Activated CD8-positive, alpha-beta memory T cell treated with anti-CD3 and anti-CD28 coated beads for 1 hour (primary cell): ENCODE measurements at places on chromosomes 12 and 14.

- DNase-seq = no peak
Measured at GRCh38 chr12:45532113-45532512, 197.4 kb upstream of the ARID2 start.

- DNase-seq = no peak
Measured at GRCh38 chr14:54186821-54187763, 209.7 kb upstream of the CDKN3 start.

DNA sequence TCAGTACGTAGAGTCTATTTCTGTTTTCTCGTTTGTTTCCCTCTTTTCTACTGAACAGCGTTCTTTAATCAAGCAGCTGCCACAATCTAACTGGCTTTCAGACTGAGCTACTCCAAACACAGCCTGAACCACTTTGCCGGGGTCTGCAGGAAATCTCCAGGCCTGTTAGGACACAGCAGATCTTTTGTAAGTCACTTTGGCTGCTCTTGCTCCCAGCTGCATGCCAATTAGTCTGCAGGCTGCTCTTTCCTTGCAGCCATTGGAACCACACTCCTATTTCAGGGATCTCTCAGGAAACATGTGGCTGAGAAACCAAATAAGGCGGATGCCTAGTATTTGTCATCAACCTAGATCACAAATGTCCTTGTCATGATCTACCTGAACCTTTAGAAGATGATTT lies 73.6 kb downstream of the TMTC1 start:
- DNase-seq = no peak

- no peak for DNase-seq
Measured at GRCh38 chr14:97457575-97458085, 660.4 kb downstream of the VRK1 start.

GRCh38 chr14:52683985-52684520 lies 11.3 kb downstream of the ERO1A start:
- no peak for DNase-seq

GRCh38 chr12:104372061-104372720 lies 68.7 kb downstream of the EID3 start:
- peak; percentile 6 for DNase-seq

- DNase-seq = no peak
Measured at GRCh38 chr14:49865431-49865859, 12.9 kb upstream of the NEMF start.

DNA sequence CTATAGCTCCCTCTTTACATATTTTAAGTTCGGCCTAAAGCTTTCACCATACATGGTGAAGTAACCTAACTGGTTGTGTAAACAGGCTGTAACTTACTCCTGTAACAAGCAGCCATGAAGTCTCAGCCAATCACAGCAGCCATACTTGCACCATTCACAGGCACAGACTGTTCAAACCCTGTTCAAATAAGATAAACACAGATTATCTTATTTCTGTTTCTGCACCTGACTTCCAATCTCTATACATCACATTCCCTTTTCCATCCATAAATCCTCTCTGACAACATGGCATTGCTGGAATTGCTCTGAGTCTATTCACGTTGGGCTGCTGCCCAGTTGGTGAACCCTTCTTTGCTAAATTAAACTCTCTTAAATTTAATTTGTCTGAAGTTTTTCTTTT lies 34.5 kb upstream of the ARID2 start:
- no peak for DNase-seq

DNA sequence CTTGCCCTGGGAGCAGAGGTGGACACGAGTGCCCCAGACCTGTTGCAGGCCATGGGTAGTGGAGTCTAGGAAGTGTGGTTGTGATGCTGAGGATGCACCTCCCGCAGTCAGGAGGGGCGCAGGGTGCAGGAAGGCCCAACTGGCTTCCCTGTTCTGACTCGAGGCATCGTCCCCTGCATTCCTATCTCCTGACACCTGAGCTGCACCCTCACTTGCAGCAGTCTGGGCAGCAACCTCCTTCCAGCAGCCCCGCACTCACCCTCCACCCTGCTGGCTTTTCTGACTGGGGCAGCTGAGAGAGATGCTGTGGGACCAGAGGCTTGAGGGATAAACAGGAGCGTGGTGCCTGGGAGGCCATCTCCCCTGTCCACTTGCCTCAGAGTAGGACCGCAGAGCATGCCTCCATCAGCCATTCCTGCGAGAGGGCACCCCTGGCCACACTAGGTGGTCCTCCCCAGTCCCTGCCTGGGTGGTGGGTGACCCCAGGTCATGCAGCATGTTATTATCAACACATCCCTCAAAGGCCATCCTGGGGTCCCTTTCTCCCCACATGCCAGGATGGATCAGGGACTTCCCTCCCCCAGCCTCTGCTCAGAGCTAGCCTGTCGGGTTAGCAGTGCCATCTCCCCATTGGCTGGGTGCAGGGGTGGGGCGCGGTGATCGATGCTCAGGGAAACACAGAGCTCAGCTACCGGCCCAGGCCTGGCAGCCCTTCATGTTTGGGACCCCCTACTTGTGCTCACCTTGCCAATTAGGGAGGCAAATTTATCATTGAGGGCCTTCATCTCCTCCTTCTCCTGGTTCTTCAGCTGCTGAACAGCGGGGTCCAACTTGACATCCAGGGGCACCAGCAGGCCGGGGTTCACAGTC lies 719 bp downstream of the KRT80 start:
- no peak for DNase-seq

- DNase-seq = no peak
Measured at GRCh38 chr14:22847661-22848341, 11.4 kb downstream of the MMP14 start.

- DNase-seq = no peak
Measured at GRCh38 chr14:95018821-95019220, 138.5 kb downstream of the DICER1 start.

DNA sequence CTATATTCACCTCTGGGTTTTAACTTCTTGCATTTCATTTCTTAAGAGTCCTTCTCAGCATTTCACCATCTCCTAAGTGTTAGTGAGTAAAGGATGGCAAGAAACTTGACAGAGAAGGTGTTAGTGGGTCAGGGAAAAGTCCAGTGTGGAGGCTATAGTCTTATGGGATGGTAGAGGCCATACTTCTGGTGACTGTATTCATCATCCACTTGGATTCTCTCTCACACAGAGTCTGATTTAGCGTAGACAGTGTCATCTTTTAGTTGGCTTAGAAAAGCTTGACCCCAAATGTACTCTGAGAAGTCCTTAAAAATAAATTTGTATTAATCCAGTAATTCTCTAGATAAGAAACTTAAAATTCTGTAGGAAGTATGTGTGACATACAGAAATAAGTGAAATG lies 232.4 kb upstream of the FBXO33 start:
- no peak for DNase-seq

GRCh38 chr14:105581551-105582341 lies 55.4 kb downstream of the TMEM121 start:
- no peak for DNase-seq

GRCh38 chr12:50620109-50620977 lies 115.6 kb downstream of the DIP2B start:
- no peak for DNase-seq

- DNase-seq = no peak
Measured at GRCh38 chr14:74955229-74956026, at the start of gene PGF. Gene PGF (minus strand): TSS chr14:74955597. CDS start chr14:74955242, 355 bp downstream.

DNA sequence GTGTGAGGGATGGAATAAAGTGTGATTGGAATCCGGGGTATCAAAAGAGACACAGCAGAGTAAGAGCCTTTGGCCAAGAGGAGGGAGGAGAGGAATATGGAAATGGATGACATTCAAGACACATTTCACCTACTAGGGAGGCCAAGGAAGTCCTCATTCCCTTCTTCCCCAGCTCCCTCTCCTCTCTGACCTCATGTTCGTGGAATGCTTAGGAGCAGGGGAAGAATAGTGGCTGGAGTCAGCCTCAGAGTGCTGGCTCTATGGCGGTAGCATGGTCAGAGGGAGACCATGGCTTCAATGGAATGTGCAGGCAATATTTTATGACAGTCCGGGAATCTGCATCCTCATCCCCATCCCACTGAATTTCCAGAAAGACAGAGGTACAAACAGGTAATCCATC lies 196.6 kb downstream of the EGLN3 start:
- DNase-seq = no peak

- DNase-seq = no peak
Measured at GRCh38 chr14:68099495-68100045, 280.0 kb downstream of the RAD51B start.

DNA sequence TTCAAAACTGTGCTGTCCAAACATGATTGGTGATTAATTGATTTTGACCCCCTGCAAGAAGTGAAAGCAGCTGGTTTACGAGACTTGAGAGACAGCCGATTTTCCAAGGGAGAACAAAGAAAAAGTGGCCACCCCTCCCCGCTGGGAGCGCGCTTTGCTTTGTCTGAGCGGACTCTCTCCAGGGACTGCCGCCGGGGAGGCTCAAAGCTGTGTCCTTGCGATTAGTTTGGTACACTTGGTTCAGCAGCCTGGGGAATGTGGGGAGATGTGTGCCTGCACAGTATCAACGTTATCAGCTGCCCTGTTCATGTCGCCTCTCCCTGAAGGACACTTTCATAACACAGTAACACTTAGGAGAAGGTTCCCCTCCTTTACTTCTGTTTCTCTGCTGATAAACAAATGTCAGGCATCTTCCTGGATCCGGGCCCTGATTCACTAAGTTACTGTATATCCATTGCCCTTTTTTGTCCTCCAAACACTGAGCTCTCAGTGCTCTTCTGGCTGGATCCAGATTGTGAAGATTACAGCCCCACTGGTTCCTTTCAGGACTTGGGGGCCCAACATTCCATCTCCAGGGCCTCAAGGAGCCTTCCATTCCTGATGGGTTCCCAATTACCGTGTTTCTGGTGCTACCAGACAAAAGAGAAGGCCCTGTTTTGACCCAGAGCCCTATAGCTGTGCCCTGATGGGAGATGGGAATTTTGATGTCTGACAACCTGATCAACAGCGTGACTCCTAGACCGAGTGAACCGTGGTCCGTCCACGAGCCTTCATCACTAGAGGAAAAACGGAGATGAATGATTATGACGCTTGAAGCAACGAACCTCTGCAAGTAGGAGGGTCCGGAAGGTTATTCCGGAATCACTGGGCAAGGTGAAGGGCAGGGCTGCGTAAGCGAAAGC lies 31.7 kb upstream of the TUBA1C start:
- no peak for DNase-seq

DNA sequence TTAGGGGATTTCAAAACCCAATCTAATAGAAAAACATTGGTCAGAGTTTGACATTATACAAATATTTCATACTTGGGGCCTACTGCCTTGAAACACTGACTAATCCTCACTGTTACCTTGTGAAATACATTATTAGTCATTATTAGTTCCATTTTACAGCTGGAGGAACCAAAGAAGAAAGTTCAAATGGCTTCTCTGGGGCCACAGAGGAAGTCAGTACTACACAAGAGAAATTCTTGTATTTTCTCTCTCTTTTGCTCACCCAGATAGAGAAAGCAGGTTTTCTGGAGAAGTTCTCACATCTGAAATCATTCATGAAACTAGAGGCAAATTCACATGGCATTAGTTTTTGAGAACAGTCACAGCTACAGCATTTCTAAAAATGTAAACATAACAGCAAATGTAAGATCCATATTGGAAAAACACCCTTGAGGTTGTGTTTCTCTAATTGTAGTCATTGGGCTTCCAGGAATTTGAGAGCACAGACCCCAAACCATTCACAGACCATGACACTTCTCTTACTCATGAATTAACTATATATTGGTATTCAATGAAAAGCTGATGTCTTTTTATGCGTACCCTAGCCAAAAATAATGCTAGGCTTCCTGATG lies 83.0 kb downstream of the LLPH start:
- DNase-seq = no peak

- DNase-seq = no peak
Measured at GRCh38 chr12:38157933-38158401, 158.6 kb upstream of the ALG10B start.

- DNase-seq = no peak
Measured at GRCh38 chr14:103879570-103880347, 32.4 kb upstream of the PPP1R13B start.

GRCh38 chr12:34606749-34607519 lies 584.6 kb downstream of the ALG10 start:
- no peak for DNase-seq

DNA sequence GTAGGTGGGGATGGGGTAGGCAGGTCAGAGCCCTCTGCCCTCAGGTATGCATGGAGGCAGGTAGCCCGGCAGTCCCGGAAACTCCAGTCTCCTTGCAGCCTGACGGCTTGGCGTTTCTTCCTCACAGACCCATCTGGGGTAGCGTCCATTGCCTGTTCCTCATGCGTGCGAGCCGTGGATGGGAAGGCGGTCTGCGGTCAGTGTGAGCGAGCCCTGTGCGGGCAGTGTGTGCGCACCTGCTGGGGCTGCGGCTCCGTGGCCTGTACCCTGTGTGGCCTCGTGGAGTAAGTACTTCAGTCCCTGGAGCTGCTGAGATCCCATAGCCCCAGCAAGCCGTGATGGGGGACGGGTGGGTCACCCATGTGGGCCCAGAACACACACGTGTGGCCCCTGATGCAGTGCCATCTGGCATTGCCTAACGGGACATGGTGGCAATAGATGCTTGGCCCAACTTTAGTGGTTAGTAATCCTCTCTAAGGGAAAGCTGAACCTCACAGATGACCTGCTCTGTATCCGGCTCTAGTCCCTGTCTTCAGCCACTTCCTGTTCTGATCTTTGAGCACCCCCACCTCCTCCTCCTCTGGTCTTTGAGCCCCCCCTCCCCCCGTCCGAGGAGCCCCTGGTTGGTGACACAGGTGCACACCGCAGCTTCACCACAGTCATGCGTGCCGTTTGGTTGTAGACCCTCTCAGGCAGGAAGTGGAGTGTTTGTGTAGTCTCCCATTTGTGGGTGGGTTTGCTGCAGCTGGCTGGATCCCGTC lies 3.7 kb downstream of the SIVA1 start:
- DNase-seq = no peak

DNA sequence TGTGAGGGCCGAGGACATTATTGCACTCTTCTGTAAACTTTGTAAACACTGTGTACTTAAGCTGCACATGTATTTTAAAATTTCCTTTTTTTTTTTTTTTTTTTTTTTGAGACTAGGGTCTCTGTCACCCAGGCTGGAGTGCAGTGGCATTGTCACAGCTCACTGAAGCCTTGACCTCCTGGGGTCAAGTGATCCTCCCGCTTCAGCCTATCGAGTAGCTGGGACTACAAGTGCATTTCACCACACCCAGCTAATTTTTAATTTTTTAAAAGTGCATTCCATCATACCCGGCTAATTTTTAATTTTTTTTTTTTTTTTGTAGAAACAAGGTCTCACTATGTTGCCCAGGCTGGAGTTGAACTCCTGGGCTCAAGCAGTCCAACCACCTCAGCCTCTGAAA lies 42.4 kb downstream of the RASSF8 start:
- no peak for DNase-seq
